Endothelial cell of coronary artery (primary cell): ENCODE measurements at places on chromosomes 3 and 15. TPM values are rescaled to one million over a fixed set of nuclear protein-coding genes. Genes with fewer than 3 reads are reported as not detected.

The GABRB3 gene
- under 0.01 TPM in 1 of 2 replicates, not detected in the other for total RNA-seq

The KLHL6 gene
- total RNA-seq, result 5.9 and 7.5 TPM in 2 replicates

The CFAP20DC gene
- total RNA-seq, result 0.90 and 1.0 TPM in 2 replicates

The PIGBOS1 gene
- total RNA-seq, result 5.3 and 5.9 TPM in 2 replicates
